NCI-H1694 treated with DMSO at 0.1 percent for 48 hours (cell line): ENCODE measurements at places on chromosomes 2 and 18.

DNA sequence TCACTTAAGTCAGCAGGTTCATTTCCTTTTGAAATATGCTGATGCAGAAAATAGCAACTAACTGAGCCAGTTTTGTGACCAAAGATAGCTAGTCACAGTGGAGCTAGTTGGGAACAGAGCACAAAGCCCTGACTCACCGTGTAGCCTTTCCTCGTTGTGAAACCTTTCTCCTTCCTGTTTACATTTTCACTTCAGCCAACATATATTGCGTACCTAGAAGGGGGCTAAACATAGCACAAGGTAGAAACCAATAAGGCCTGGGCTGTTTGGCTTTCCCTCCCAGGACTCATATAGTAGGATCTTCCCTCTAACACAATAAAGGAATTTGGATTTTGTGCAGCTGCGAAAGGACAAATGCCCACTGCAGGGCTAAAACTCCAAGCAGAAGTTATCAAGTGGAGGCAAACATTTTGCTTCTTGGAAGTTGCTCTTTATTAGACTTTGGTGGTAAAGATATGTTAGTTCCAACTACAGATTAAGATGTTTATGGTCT lies 24.5 kb upstream of the LPIN2 start:
- DNase-seq, result no peak

- DNase-seq, result no peak
These were observed 26.7 kb downstream of the TMEM127 start for GRCh38 chr2:96239091-96239490.

DNA sequence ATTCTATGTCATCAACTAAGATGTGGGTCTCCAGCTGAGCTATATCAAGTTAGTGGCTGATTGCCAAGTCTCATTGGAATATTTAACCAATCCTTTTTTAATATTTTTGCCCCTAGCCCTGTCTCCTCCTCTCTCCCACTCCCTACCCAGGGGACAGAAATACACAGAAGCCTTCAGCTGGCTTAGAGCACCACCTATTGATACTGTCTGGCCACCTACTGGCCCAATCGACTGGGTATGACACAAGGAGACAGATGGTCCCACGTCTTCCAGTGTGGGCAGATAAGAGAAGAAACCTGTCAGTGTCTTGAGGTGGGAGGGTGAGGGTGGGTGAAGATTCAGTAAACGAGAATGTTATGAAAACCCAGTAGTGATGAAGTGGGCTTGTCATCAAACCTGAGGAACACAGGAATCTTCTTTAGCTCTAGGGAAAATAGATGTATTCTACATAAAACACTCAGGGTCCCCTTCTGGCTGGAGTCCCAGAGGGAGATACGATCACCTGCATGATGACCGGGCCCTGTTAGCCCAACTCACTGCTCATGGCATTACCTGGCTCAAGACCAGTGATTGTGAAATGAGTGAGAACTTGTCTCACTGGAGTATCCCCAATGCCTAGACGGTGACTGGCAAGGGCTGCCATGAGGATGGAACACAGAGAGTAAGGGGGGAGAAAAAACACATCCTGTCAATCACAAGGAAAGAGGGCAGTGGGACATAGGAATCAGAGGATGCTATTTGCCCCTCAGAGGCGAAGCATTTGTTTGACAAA lies 26.7 kb downstream of the POLR1A start:
- DNase-seq, result peak; percentile 80

- DNase-seq, result no peak
These were observed 20.2 kb downstream of the PRKAG3 start for GRCh38 chr2:218811382-218811781.

DNA sequence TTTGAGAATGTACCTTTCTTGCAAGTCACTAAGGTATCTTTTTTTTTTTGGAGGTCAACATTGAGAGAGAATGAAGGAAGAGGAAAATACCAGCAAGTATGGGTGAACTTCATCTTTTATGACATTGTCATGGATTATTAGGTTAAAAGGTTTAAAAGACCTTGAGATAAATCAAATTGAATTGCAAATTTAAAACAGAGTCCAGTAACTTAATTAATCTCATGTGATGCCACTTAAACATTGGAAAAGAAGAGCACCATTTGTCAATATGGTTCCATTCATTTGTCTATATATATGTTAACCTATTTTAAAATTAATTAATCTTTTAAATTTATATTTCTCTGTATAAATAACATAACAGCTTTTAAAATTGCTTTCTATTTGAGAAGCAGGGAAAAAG lies 83.8 kb downstream of the PPP1R1C start:
- DNase-seq, result no peak

DNA sequence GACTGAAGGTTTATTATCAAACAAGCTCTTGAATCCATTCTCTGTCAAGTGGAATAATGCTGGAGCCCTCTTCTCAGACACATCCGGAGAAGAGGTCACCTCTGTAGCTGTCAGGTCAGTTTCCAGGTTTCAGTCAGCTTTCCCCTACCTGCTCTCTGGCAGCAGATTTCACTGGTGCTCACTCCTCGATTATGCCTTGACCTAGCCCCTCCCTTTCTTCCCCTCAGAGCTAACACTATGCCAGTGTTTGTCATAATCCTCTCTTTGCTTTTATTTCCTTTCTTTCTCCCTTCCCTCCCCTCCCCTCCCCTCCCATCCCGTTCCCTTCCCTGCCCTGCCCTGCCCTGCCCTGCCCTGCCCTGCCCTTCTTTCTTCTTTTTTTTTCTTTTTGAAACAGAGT lies 22.5 kb upstream of the PLEKHM3 start:
- DNase-seq, result no peak

GRCh38 chr18:58714259-58714658 lies 43.0 kb downstream of the MALT1 start:
- no peak for DNase-seq

- peak; percentile 67 for DNase-seq
These were observed 35.0 kb downstream of the RTN4 start for GRCh38 chr2:55014962-55015939.

DNA sequence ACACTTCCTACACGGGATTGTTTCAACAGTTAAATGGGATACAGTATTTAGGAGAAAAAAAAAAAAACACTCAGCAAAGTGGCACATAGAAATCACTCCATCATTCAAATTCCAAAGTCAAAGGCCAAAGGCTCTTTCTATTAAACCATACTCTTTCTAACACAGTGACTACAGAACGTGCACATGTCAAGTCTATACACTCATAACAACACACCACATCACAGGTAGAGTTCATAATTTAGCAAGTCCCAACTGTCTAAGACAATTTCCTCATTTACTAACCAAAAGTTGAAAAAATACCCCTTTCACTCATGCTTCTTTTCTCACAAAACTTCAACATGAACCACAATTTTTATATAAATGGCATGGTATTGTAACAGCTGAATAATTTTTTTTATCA lies 70.8 kb downstream of the MBOAT2 start:
- no peak for DNase-seq

DNA sequence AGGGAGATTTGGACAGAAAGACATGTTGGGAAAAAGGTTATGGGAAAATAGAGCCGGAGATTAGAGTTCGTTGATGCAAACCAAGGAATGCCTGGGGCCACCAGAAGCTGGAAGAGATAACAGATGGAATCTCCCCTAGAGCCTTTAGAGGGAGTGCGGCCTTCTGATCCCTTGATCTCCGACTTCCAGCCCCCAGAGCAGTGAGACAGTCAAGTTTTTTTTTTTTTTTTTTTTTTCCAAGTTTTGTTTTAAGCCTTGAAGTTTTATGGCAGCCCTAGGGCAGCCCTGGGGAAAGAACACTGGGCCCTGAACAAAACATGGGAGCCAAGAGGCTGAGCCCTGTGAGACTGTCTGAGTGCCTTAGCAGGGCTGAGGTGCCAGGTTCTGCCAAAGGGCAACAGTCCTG lies 6.5 kb downstream of the DGKD start:
- no peak for DNase-seq

DNA sequence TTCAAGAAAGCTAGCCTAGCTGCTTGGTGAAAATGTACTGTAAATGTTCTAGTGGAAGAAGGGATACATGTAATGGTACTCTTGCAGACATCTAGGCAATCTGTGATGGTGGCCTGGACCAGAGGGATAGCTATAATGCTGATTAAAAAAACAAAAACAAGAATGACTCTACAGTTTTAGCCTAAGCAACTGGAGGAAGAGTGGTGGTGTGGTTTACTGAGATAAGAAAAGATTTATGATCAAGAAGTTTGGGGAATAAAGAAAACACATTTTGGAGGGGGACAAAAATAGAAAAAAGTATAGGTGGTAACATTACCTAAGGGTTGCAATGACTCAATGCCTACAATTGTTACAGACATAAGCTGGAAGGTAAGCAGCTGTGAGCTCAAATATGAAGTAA lies 1080.7 kb upstream of the CELF4 start:
- DNase-seq, result no peak

- no peak for DNase-seq
These were observed 1648.9 kb upstream of the TMEFF2 start for GRCh38 chr2:193843675-193844074.

GRCh38 chr2:153715218-153715850 lies 156.4 kb upstream of the GALNT13 start:
- DNase-seq, result no peak

DNA sequence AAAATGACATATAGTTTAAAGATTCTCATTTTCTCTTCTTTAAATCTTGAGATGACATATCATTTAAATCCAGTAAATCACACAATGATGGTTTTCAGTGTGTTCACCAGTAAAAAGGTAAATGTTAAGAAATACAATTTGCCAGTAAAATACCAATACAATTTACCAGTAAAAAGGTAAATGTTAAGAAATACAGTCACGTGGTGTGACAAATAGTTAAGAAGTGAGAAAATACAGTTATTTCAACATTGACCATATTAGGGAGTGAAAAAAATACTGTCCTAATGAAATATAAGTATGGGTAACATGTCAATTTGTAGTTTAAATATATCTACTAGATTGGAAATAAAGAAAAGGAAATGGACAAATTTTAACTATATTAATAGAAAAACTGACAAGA lies 80.5 kb downstream of the DLGAP1 start:
- DNase-seq, result no peak

- no peak for DNase-seq
These were observed 138.1 kb downstream of the PTGR3 start for GRCh38 chr18:75070625-75071483.

GRCh38 chr2:68720665-68721064 lies 13.9 kb upstream of the ARHGAP25 start:
- no peak for DNase-seq

- DNase-seq, result no peak
These were observed 1.0 kb downstream of the HOXD9 start for GRCh38 chr2:176123411-176124109.

DNA sequence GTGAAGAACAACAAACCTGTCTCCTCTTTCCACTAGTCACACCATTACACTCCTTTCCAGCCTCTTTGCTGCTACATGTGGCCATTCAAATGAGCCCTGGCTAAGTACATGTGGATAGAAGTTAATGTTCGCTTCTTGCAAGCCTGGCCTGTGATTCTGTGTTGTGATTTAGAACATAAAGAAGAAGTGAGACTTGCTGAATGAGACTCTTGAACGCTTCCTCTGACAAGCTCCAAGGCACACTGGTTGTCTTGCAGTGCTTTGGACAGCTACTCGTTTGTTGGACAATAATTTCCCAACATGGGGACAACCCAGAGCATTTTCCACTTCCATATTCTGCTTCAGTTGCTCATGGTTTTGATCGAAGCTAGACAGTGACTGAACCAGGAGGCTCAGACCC lies 57.3 kb downstream of the CCDC74A start:
- no peak for DNase-seq

DNA sequence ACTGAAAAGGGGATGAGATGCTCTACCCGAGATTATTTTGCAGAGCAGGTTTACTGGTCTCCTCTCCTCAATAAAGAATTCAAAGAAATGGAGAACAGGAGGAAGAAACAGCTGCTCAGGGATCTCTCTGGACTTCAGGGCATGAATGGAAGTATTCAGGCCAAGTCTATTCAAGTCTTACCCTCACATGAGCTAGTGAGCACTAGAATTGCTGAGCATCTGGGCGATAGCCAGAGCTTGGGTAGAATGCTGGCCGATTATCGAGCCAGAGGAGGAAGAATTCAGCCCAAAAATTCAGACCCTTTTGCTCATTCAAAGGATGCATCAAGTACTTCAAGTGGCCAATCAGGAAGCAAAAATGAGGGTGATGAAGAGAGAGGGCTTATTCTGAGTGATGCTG lies 60.0 kb downstream of the PIKFYVE start:
- DNase-seq, result no peak
